Hematopoietic multipotent progenitor cell treated with erythropoietin and hydrocortisone succinate and interleukin-3 and kit ligand, for 4 days (in vitro differentiated cells): ENCODE measurements at places on chromosomes 11 and 22.
A peak's percentile ranks its signal among the peaks of the same experiment; 100 is the strongest.

GRCh38 chr11:117219995-117220394 lies 11.9 kb downstream of the PCSK7 start:
- DNase-seq: peak; percentile 54

DNA sequence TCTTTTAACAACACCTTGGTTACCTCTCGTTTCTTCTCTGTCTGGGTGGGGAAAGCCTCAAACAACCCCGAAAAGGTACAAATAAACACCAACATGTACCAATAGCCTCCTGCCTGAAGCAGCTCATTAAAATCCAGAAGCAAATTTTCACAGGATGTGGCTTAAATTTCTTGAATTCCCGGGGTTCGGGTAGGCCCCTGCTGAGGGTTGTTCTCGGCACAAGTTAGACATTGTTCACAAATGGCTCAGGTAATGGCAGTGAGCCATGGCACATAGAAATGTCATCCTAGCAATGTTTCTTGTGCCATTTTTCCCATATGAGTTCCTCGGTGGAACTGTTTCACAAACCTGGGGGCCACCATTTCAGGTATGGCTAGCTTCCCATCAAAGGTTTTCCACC lies 19.7 kb upstream of the GLYATL1 start:
- no peak for DNase-seq

- DNase-seq: no peak
These were observed 18.3 kb downstream of the AMPD3 start for GRCh38 chr11:10473371-10473770.

- peak; percentile 47 for DNase-seq
These were observed 10.6 kb downstream of the ENDOD1 start for GRCh38 chr11:95100191-95100648.

DNA sequence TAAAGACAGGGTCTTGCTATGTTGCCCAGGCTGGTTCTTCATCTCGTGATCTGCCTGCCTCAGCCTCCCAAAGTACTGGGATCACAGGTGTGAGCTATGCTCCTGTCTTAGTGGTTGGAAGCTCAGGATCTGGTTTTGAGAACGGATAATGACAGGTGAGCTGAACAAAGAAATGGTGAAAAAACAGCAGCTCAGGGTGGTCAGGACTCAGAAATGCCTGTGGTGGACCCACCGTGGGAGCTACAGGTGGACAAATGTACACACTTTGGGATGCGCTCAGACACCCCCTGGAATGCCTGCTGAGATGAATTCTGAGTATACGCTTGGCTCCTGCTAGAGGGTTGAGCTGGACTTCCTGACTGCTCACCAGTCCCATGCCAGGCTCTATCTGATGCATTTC lies 9.5 kb downstream of the RFPL1 start:
- DNase-seq: no peak

GRCh38 chr22:25742918-25743708 lies 1.1 kb downstream of the MYO18B start:
- no peak for DNase-seq

GRCh38 chr11:14578541-14578956 lies 58.4 kb upstream of the PSMA1 start:
- DNase-seq: peak; percentile 93

- peak; percentile 51 for DNase-seq
These were observed 1.5 kb downstream of the SIDT2 start for GRCh38 chr11:117180020-117180419.

- DNase-seq: no peak
These were observed 12.4 kb downstream of the POU2AF3 start for GRCh38 chr11:111310723-111311122.

DNA sequence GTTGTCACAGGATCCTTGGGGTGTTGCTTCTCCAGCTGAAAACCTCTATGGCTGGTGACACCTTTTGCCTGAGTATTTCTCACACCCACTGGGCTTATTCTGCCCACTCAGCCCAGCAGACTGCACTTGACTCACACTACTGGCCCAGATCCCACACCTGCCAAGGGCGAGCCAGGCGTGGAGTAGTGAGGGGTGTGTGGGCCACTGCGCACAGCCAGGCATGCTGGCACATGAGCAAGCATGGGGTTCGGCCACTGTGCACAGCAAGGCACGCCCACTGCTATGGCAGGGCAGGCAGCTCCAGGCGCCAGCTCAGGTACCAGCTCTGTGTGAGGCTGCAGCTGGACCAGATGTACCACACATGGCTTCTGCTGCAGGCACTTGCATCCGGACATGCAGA lies 116.5 kb upstream of the MTNR1B start:
- no peak for DNase-seq

DNA sequence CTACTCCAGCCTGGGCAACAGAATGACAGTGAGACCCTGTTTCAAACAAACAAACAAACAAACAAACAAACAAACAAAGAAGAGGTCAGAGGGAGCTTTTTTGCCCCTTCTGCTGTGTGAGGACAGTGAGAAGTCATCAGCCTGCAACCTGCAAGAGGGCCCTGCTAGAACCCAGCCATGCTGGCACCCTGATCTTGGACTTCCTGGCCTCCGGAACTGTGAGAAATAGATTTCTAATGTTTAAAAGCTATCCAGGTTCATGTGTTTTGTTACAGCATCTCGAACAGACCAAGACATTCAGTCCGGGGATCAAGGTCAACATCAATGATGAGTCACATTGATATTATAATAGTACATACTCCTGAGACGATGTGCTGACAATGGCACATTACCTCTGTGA lies 41.4 kb upstream of the GRAMD1B start:
- DNase-seq: no peak

DNA sequence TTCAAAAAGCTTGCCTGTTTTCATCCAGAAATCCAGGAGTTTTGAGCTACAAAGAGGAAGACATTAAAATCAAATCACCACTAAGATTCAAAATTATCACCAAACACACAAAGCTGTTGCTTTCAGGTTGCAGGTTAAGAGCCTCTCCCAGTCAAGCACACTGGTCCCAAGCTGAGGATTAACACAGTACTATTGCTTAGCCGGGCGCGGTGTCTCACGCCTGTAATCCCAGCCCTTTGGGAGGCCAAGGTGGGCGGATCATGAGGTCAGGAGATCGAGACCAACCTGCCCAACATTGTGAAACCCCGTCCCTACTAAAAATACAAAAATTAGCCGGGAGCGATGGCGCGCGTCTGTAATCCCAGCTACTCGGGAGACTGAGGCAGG lies 1165.1 kb downstream of the LRRC4C start:
- DNase-seq: no peak

GRCh38 chr11:19557720-19558140 lies 154.9 kb upstream of the NAV2 start:
- DNase-seq: peak; percentile 82

DNA sequence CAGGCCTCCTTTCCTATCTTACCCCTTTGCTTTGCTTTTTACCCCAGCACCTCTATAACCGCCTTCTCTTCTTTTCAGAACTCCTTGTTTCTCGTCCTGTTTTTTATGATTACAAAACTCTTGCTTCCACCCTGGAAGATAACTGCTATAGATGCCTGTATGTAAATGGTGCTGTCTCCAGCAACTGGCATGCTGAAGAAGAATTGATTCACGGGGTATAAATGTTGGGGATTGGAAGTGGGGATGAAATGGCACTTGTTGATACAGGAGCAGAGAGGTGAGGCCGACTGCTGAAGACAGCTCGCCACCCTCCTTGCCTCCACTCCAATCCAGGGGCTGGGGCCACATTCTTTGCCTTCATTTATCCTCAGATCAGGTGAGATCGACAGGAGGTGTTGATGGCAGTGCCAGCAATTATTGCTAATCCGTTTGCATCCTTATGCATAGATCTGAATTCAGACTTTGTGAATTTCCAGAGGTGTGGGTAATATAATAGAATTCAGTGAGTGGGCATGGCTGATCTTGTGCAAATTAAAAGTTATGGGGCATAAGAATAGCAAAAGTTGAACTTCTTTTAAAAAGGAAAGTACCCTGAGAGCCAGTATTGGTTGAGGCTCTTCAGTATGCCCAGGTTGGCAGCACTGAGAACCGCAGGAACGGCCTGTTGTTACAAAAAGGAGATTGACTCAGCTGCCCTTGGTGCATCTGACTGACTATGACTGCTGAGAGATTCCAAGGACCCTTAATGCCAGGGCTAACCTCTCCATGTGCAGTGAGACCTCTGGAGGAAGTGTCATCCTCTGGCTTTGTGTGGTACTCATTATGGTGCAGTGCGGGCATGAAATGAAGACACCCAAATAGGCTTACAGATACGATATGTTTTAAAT lies 5.3 kb downstream of the NEAT1 start:
- DNase-seq: peak; percentile 58

DNA sequence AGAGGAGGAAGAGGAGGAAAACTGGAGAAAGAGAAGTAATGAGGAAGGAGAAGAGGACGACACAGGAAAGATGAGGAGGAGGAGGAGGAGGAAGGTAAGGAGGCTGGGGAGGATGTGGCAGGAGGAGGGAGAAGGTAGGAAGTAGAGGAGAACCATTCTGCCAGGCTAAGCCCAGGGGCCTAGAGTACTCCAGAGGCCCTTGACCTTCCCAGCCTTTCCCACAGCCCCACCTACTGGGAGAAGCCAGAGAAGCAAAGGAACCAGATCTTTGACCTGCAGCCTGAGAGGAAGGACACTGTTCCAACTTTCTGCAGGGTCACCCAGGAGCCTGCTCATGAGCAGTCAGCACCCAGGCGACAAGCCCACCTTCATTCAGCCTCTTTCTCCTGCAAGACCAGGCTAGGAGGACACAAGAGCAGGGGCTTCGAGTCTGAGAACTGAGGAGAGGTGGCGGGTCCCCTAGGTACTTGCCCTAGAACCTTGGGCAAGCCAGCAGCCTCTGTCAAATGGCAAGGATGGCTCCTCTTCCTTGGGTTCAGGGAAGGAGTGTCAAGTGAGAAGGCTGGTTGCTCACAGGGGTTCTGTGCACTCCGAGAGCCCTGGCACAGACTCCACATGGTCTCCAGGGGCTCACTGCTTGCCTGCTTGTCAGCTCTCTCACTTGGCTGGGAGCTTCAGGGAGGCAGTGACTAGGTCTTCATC lies 27.9 kb upstream of the OAF start:
- peak; percentile 46 for DNase-seq

GRCh38 chr11:108019870-108020540 lies 11.3 kb downstream of the CUL5 start:
- DNase-seq: peak; percentile 60

- peak; percentile 39 for DNase-seq
These were observed 37.3 kb upstream of the TECTA start for GRCh38 chr11:121063728-121064127.

DNA sequence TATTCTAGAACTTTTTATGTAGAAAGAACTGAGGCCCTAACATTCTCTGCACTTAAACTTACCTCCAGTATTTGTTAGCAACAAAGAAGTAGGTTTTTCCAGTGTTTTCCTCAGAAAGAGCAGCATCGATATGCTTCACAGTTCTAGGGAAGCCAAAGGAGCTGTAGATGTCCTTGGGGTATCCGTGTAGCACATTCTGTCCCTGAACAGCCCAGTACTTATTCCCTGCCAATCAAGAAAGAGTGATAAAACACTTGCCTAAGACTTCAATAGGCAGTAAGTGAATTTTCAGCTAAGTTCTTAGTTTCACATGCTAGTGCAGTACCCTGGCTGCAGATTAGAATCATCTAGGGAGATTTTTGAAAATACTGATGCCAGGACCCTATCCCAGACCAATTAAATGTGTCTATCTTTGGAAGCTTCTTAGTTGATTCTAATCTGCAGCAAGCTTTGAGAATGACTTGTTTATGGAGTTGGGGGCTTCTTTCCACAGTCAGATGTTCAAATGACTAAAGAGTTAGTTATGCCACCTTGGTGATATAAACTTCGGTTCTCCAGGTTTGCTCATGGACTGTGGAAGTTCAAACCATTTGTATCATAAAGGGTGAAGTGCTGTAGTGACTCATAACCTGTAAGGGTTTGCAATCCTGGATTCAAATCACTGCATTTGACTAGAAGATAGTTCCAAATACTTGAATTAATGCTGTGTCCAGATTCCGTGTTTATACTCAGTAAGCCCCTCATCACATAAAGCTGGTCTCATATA lies 6.5 kb downstream of the MMP1 start:
- no peak for DNase-seq

GRCh38 chr11:61279934-61280659 lies 15.0 kb downstream of the VWCE start:
- DNase-seq: peak; percentile 28

DNA sequence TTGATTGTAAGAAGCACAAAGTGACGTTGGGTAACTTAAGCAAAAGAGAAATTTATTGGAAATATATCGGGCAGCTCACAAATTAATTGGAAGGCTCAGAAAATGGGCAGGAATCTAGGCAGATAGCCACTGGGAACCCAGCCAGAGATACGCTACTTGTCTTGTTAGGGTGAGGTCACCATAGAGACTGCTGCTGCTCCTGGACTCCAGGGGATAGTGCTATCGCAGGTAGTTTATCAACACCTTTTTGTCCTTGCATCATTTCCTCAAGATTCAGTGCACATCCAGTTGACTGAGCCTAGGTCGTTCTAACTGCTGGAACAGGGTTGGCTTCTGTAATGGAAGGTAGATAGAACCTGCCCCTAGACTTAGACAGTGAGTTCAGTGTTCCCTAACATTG lies 19.6 kb downstream of the AMOTL1 start:
- DNase-seq: no peak

- no peak for DNase-seq
These were observed 1.6 kb upstream of the CSTF3 start for GRCh38 chr11:33162831-33163230.

GRCh38 chr22:40665312-40665711 lies 14.0 kb upstream of the MCHR1 start:
- DNase-seq: no peak

DNA sequence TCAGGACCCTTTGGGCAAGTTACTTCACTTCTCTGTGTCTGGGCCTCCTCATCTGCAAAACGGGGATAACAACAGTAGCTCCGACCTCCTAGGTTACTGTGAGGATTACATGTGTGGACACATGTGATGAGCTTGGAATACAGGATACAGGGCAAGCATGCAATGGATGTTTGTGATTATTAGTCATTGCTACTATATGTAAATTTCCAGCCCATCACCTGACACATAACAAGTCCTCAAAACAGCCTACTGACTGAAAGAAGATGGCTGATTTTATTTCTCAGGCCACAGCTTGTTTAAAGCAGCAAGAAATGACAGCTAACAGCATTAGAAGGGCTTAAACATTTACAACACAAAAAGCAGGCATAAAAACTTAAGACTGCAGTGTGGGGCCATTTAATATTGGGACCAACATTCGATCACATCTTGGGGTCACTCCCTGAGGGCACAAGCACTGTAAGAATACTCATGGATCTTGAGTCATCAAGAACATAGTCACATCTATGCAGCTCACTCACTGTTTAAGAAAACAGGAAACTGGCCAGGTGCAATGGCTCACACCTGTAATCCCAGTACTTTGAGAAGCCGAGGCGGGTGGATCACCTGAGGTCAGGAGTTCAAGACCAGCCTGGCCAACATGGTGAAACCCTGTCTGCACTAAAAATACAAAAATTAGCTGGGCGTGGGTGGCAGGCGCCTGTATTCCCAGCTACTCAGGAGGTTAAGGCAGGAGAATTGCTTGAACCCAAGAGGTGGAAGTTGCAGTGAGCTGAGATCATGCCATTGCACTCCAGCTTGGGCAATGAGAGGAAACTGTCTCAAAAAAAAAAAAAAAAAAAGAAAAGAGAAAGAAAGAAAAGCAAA lies 49.5 kb downstream of the ABTB2 start:
- DNase-seq: no peak

GRCh38 chr11:72336163-72336562 lies 92.2 kb upstream of the PHOX2A start:
- no peak for DNase-seq
